ENCODE measurements at places on chromosomes 5 and 9.

DNA sequence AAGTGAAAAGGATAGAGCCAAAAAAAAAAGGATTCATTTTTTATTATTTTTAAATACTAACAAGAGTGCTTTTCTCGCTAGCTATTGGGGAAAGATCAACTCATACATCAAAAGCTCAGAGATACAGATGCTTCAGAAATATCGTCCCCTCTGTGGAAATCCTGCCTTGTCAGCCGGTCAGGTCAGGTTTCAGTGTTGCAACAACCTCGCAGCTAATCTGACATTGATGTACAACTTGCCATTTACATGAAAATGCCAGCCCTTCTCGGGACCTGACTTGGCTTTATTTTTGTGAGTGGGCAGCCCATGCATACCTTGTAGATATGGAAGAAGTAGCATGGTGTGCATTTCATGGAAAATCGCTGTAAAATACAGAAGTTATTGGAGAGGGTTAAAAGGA is 358.8 kb upstream of the ADAMTS16 start:
- no peak for DNase-seq

- no peak for DNase-seq
Measured at GRCh38 chr5:111764019-111764418, 7.0 kb upstream of the NREP start.

- no peak for DNase-seq
Measured at GRCh38 chr5:766666-767431, 17.7 kb downstream of the ZDHHC11B start.

- DNase-seq: no peak
Measured at GRCh38 chr5:1643651-1644392, 120.1 kb upstream of the LPCAT1 start.

GRCh38 chr9:109203761-109204360 is 36.8 kb upstream of the FRRS1L start:
- DNase-seq: no peak

- no peak for DNase-seq
Measured at GRCh38 chr9:134180786-134181647, 16.7 kb upstream of the RNU6ATAC start.

DNA sequence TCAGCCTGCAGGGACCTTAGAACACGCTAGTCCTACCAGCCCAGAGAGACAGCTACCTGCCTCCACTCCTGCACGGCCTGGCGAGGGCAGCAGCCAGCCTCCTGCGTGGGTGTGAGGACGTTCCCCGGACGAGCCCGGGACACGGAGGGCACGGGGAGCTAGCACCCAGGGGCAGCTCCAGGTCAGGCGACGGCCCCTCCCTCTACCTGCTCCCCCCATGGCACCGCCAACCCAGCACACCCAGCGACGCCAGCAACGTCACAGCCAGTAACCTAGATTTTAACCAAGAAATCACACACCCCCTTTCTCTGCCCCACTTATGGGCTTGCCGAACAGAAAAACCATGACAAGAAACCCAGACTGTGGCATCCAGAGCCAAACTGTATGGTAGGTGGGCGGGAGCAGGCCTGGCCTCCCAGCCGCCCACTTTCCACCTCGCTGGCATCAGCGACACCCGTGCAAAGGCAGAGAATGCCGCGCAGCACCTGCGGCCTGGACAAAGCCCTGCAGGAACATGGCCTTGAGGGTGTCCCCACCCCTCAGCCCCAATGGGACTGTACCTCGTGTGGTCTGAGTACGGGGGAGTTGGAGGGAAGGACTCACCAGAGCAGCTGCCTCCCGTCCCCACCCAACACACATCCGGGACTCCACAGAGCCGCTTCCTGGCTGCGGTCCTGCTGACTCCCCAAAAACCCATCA is 47.9 kb downstream of the NACC2 start:
- no peak for DNase-seq

- DNase-seq: no peak
Measured at GRCh38 chr9:134313470-134313869, 12.8 kb upstream of the RXRA start.

GRCh38 chr5:43769571-43770355 is 166.8 kb downstream of the NNT start:
- DNase-seq: no peak

- DNase-seq: no peak
Measured at GRCh38 chr5:139494256-139494655, 11.7 kb upstream of the STING1 start.

GRCh38 chr5:132138260-132138659 is 64.7 kb downstream of the CSF2 start:
- DNase-seq: no peak

DNA sequence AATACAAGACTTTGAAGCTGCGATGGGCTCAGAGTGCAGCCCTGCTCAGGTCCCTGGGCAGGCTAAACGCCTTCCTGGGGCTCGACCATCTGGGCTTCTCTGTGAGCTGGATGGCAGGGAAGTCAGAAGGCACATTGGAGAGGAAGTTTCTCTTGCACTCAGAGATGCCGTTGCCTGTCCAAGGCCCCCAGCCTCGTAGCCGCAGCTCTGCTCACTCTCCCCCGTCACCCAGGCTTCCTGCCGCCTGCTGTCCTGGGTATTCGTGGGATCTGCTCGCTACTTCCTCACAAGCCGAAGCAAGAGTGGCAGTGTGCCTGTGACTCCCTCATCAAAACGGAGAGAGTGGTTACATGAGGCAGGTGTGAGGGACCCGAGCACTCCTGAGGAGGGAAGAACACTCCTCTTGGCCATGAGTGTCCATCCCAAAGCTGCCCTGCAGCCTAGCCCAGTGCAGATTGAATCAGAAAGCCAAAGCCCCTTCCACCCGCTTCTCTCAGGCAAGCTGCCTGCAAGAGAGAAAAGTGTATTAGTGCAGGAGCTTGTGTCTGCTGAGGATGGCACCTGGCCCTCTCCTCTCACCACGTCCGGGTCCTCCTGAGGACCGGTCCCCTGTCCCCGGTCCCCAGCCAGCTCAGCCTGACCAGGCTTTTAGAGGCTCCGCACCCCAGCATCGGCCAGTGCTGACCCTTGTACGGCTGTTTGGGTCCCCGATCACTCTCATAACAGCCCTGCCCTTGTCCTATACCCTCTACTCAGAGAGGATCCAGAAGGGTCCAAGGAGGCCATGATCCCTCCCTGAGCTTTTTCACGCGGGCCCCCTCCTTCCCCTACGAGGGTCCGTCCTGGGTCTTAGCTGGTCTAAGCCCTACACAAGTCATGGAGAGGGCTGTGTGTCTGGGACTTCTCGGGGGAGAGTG is 7.3 kb downstream of the FCN2 start:
- no peak for DNase-seq

GRCh38 chr5:3607541-3608181 is 12.0 kb downstream of the IRX1 start:
- DNase-seq: no peak

- no peak for DNase-seq
Measured at GRCh38 chr5:124859027-124859426, 112.6 kb upstream of the ZNF608 start.

GRCh38 chr5:21774801-21775200 is 1078.3 kb downstream of the CDH12 start:
- DNase-seq: no peak

GRCh38 chr9:33161011-33161588 is 6.0 kb downstream of the B4GALT1 start:
- peak; percentile 86 for DNase-seq

DNA sequence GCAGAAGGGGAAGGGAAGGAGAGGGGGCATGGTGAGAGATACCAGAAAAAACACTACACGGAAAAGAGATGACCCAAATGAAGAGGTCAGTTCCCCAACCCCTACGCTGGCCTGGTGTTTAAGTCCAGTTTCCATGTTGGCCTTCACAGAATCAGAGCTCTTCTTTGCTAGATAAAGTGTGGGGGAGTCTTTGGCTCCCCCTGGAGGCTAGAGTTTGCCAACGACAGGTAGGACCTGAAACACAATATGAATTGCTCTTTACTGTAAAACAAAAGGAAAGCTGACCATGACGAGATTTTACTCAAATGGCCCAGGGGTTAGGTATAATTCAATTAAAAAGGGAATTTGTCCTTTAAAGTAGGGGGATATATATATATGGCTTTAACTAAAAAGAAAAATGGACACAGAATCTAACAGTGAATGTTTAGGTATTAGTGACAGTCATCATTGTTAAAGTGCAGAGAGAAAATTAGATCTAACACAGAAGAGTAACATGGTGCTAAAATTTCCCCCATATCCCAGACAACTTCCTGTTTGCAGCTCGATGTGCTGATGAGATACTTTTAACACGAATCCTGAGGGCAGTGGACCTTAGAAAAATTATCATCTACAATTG is 92.0 kb downstream of the SV2C start:
- peak; percentile 6 for DNase-seq

- DNase-seq: no peak
Measured at GRCh38 chr9:472479-473075, 257.9 kb downstream of the DOCK8 start.

GRCh38 chr5:153885141-153885540 is 153.6 kb downstream of the FAM114A2 start:
- DNase-seq: no peak

DNA sequence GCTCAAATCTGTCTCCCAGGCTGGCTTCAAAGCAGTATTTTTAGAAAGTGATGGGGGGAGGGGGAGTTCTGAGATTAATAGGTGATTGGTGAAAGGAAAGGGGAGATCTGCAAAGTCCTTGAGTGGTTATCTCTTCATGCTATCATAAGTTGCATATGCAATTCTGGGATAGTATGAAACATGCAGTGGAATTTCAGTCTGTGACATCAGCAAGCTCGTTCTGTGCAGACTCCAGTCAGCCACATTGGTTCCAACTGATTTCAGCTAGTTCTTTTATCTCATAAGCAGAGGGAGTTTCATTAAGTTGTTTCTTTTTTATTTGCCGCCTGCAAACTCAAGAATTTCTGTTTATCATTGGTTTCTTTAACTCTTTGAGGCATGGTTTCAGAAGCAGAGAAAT is 180.5 kb upstream of the SH3GL2 start:
- no peak for DNase-seq

DNA sequence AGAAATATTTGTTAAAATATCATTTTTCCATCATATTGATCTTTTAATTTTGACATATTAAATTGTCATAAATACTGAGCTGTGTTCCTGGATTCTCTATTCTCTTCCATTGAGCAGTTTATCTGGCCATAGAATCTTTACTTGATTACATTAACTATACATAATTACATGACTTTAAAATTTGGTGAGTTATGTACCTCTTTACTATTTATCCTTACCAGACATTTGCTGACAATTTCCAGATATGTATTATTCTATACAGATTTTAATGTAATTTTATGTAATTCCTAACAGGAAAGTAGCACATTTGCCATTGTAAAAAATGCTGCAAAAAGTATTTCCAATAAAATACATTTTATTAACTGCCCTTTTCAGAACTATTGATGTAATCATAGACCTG is 770.3 kb downstream of the KCTD16 start:
- no peak for DNase-seq
